ENCODE measurements at places on chromosomes 16 and 17.

- no peak for DNase-seq
Observed at GRCh38 chr16:19513377-19514053, 8.4 kb downstream of the GDE1 start.

GRCh38 chr17:31645351-31645750, 213.7 kb downstream of the COPRS start:
- DNase-seq: no peak

DNA sequence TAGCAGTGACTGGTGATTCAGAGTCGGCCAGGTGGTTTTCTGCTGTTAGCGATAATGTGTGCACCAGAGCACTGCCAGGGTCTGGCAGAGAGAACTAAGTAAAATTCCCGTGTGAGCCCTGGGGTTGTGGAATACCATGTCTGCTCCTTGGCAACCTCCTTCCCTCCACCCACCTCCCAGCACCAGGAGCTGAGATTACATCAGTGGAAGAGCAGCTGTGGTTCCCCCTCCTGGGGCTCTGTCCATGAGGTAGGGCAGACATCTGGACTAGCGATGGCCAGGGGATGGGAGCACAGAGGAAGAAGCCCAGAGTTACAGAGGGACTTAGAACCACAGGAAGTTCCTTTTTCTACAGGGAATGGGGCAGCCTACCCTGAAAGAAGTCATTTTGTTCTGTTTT, 15.8 kb downstream of the CLEC10A start:
- DNase-seq: no peak

DNA sequence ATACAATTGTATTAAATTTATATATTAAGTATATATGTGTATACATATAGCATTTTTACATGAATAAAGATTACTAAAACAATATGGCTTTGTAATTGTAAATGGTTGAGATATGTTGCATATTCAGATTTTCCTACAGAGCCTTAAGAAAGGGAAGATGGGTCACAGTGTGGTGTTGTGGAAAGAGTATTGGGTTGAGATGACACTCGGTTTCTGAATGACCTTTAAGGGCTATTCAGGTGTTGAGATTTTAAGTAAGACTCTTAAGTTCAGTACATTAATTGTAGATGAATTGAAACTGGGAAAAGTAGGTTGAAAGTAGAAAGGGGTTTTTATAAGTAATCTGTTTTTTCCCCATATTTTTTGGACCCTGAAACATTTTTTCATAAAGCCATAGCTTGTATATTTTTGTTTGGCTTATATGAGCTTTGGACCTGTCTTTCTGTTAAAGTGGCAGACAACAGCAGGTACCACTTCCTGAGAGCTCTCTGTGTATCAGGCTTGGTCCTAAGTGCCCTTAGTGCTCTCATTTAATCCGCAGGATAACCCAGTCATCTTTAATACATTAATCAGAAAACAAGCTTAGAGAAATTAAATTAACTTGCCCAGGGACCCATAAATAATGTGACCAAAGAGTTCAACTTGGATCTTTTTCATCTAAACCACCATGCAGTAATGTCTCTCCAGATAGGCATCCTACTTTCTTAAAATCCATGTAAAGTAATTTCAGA, 48.5 kb upstream of the MRC2 start:
- no peak for DNase-seq

Data from smooth muscle cell of the brain vasculature (primary cell).